Ascending aorta (tissue), 2 donors: ENCODE measurements at places on chromosomes 5 and 9.

- H3K4me1 ChIP-seq, result no peaks in the 10 kb centered on the region
- no peak overlapping the region for H3K4me3 ChIP-seq
- H3K36me3 ChIP-seq, result peaks cover 45% of the 10 kb centered on the region
- H3K27ac ChIP-seq, result no peak overlapping the region
- DNase-seq, result no peak
- H3K27me3 ChIP-seq, result no peaks in the 10 kb centered on the region
Measured at GRCh38 chr9:35374436-35374835, 115.5 kb upstream of the RUSC2 start.

DNA sequence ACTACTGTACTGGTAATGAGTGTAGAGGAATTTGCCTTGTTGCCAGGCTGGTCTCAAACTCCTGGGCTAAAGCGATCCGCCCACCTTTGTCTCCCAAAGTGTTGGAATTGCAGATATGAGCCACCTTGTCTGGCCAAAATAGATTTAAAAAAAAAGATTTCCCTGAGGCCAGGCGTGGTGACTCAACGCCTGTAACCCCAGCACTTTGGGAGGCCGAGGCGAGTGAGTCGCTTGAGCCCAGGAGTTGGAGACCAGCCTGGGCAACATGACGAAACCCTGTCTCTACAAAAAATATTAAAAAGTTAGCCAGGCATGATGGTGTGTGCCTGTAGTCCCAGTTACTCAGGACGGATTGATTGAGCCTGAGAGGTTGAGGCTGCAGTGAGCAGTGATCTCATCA lies 62.5 kb downstream of the IPO11 start:
- no peaks in the 10 kb centered on the region for H3K36me3 ChIP-seq
- DNase-seq, result no peak
- no peaks in the 10 kb centered on the region for H3K27me3 ChIP-seq
- H3K4me3 ChIP-seq, result no peak overlapping the region
- H3K27ac ChIP-seq, result no peak overlapping the region

- no peaks in the 10 kb centered on the region for H3K27me3 ChIP-seq
- H3K4me1 ChIP-seq, result no peaks in the 10 kb centered on the region
- DNase-seq, result no peak
- H3K27ac ChIP-seq, result no peak overlapping the region
- no peaks in the 10 kb centered on the region for H3K36me3 ChIP-seq
- no peak overlapping the region for H3K4me3 ChIP-seq
Measured at GRCh38 chr5:109982966-109983534, 293.3 kb downstream of the MAN2A1 start.

DNA sequence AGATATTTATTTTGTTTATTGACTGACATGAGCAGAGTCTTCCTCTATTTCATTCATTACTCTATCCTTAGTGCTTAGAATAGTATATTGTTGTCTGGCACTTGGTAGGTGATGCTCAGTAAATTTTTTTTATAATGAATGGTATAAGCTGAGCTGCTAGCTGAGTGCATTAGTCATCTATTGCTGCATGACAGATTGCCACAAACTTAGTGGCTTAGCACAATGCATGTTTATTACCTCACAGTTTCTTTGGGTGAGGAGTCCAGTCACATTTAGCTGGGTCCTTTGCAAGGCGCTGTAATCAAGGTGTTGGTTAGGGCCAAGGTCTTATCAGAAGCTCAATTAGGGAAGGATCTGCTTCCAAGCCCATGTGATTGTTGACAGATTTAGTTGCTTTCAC lies 23.1 kb downstream of the SMAD5 start:
- no peaks in the 10 kb centered on the region for H3K27me3 ChIP-seq
- H3K27ac ChIP-seq, result no peak overlapping the region
- no peak for DNase-seq
- H3K4me1 ChIP-seq, result no peaks in the 10 kb centered on the region
- H3K36me3 ChIP-seq, result peaks cover 21% of the 10 kb centered on the region

GRCh38 chr5:141490271-141490670 lies 1.4 kb downstream of the PCDHGC5 start:
- DNase-seq, result no peak
- H3K4me1 ChIP-seq, result peaks cover 7% of the 10 kb centered on the region
- no peaks in the 10 kb centered on the region for H3K27me3 ChIP-seq
- peaks cover 16% of the 10 kb centered on the region for H3K36me3 ChIP-seq
- H3K27ac ChIP-seq, result no peak overlapping the region
- H3K4me3 ChIP-seq, result no peak overlapping the region

DNA sequence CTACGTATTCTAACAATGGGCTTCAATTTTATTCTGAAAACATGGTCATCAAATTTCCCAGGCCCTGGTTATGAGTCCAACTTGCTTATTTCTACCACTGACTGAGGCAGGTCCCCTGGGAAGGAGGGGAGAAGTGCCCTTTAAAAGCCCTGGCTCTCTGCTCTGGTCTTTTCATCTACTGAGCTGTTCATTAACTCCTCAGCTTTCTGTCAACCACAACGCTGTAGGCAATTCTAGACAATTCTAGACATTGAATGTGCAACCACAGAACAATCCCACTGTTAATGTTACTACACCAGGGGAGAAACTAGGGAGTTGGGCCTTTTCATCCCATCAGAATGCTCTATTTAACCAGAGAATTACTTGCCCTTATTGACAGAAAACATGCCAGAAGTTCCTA lies 10.0 kb downstream of the MOCS2 start:
- H3K27ac ChIP-seq, result peak overlapping the region; percentile 25
- no peak overlapping the region for H3K4me3 ChIP-seq
- DNase-seq, result no peak
- no peaks in the 10 kb centered on the region for H3K4me1 ChIP-seq

DNA sequence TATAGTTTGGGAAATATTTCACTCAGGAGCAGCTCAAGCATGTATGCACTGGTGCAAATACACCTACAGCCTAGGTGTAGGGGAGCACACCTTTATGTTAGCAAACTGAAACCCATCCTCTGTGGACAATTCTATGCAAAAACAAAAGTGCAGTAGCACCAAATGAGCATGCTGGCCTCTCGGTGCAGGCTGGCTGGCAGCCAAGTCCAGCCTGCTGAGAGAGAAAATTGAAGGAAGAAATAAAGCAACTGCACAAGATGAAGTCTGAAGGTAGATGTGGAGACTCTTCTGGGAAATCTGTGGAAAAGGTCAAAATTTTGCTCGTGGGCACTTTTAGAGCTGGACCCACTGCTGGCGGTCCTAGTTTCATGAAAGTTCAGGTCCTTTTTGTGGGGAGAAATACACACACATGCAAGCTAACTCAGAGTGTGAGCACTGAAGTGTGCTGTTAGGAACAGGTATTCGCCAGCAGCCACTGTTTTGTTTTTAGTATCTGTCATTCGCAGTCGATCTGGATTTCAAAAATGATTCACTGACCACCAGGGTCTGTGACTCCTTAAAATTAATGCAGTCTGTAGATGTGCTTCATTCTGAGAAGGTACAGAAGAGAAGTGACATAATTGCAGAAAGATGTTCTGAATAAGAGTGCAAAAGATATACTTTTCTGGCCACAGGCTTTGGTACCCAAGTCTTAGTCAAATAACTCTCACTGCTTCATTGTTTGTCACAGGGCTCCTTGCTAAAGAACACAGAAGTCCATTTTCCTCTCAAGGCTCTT lies 281.7 kb downstream of the PARP8 start:
- H3K4me3 ChIP-seq, result no peak overlapping the region
- no peaks in the 10 kb centered on the region for H3K4me1 ChIP-seq
- H3K27ac ChIP-seq, result no peak overlapping the region
- no peak for DNase-seq
- H3K36me3 ChIP-seq, result no peaks in the 10 kb centered on the region

- no peaks in the 10 kb centered on the region for H3K36me3 ChIP-seq
- no peak overlapping the region for H3K4me3 ChIP-seq
- DNase-seq, result no peak
- no peaks in the 10 kb centered on the region for H3K4me1 ChIP-seq
- H3K27me3 ChIP-seq, result no peaks in the 10 kb centered on the region
- H3K27ac ChIP-seq, result peak overlapping the region; percentile 4
Measured at GRCh38 chr9:117725426-117725887, 21.3 kb downstream of the TLR4 start.

DNA sequence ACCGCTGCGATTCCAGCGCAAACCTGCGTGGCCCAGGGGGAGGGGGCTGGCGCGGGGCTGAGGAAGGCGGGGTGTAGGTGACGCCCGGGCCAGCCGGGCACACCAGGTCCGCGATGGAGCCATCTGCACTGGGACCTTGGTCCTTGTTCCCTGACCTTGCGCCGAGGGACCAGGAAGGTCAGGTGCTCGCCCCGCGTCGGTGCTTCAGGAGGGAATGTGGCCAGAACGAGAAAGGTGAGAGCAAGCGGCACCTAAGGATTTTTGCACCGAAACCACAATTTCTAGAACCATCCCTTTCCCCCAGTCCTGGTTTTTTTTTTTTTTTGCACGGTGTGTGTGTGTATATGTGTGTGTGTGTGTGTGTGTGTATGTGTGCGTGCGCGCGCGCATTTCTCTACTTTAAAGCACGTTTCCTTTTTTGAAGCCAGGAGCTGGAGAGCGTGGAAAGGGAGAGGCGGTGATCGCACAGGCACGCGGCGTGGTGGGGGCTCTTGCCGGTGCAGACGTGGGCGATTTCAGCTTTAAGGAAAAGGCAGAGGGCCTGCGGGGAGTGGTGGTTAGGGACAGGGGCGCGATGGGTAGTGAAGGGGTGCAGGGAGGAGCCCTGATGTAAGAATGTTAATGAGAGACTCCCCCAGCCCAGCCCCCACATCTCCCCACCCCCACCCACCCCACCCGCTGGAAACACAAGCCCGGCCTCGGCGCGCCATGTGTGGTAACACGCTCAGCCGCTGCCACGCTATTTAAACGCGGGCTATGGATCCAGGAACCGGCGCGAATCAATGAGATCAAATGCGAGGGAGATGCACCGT lies at the start of gene NPR3:
Gene NPR3 (plus strand): TSS at position 772 of the 812 bp plus-strand sequence. CDS start 456 bp downstream, outside the sequence.
- peak within 1 kb of the TSS; percentile 94 for H3K27ac ChIP-seq
- H3K36me3 ChIP-seq, result no peaks in the 10 kb centered on the region
- H3K4me3 ChIP-seq, result peak within 1 kb of the TSS; percentile 71
- peaks cover 4% of the 10 kb centered on the region for H3K4me1 ChIP-seq
- DNase-seq, result no peak

DNA sequence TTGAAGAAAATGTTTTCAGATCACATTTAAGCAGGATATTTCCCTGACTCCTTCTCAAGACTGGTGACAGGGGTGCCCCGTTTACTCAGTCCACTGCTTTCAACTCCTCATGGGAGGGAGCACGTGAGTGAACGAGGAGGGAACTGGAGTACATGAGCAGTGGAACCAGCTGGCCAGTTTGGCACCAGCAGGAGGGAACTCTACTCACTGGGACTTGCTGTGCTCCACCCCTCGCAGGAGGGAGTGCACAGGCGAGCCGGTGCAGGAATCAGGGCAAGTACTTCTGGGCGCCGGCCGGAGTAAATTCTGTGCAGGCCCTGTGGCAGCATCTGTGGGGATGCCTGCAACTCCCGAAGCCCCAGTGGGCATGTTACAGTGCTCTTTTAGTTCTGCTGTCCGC lies 1941.1 kb upstream of the C9orf72 start:
- no peak overlapping the region for H3K27ac ChIP-seq
- H3K4me3 ChIP-seq, result no peak overlapping the region
- no peaks in the 10 kb centered on the region for H3K27me3 ChIP-seq

DNA sequence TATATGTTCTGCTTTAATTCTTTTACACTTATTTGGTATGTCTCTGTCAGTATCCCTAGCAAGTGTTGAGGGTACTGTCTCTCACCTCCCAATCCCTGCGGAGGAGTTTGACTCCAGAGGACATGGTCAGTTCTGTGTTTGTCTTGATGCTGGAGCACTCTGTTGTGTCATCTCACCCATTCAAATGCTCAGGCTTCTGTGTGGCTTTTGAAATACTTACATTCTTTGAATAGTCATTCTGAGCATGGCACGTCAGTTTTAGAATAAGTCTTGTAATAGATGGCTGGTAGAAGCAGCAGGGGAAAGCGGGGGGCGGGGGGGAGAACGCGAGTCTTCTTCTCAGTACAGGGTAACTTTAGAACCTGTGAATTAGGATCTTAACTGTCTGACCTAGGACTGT lies 12.3 kb downstream of the MAST4 start:
- no peak overlapping the region for H3K4me3 ChIP-seq
- H3K36me3 ChIP-seq, result no peaks in the 10 kb centered on the region
- no peak for DNase-seq
- no peaks in the 10 kb centered on the region for H3K27me3 ChIP-seq
- no peak overlapping the region for H3K27ac ChIP-seq
- no peaks in the 10 kb centered on the region for H3K4me1 ChIP-seq

DNA sequence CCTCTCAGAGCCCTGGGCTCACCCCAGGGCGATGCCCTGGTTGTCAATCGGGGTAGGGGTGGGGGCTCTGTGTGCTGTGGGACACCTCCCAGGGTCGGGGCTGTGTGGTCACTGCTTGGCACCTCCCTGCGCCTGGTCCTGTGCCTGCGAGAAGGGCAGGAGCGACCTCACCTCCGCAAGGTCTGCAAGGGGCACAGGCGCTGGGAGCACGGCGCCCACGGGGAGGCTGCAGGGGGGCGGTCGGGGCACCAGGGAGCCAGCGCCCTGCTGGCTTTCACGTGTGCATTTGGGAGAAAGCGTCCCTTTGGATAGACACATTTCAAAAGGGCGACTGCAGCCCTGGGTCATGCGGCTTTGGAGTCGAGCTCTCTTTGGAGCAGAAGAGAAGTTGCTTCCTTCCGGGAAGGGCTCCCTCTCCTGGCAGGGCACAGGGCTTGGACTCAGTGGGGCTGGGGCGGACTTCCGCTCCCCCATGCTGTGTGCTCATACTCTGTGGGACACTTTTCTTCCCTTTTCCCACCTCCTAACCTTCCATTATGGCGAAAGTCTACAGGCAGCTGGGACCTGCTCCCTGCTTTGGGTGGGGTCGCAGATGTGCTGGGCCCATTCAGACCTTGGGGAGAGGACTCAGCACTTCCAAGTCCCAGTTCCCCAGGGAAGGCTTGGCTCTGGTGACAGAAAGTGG lies 52.9 kb upstream of the SLC28A3 start:
- no peaks in the 10 kb centered on the region for H3K4me1 ChIP-seq
- no peaks in the 10 kb centered on the region for H3K36me3 ChIP-seq
- DNase-seq, result no peak
- H3K4me3 ChIP-seq, result no peak overlapping the region
- H3K27ac ChIP-seq, result no peak overlapping the region

DNA sequence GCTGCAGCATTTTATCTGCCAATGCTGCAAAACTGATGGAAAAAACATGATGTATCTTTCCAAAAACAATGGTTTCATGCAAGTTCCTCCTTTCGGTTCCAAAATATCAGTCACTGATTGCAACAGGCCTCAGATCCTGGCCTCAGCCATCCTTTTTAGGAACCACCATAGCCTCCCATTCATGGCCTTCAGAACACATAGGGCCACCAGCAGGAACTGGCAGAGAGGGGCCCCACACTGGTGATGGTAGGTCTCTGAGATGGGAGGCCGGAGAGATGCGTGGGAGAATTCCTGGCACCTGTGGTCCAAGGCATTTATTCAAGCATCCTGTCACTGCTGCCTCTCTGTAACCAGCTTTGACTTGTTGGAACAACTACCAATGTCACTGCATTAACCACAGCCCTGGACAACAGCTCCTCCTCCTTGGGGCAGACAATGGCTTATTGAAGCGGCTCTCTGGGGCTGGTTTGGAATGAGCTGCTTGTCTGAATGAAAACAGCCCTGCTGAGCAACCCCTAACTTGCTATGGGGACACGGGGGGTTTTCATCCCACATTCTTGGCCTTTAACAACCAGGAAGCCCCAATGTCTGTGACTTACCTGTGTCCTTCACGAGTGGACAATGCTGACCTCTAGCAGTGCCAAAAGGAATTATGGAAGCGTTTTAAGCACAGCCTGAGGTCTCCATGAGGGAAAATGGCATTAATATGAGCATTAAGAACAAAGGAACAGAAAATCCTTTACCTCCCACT lies 108.1 kb downstream of the LHFPL2 start:
- no peaks in the 10 kb centered on the region for H3K36me3 ChIP-seq
- DNase-seq, result peak; percentile 74
- H3K4me3 ChIP-seq, result no peak overlapping the region
- no peaks in the 10 kb centered on the region for H3K27me3 ChIP-seq
